ENCODE measurements at places on chromosomes 11 and 22. TPM values are rescaled to one million over a fixed set of nuclear protein-coding genes. Genes with fewer than 3 reads are reported as not detected.
A peak's percentile ranks its signal among the peaks of the same experiment; 100 is the strongest.

DNA sequence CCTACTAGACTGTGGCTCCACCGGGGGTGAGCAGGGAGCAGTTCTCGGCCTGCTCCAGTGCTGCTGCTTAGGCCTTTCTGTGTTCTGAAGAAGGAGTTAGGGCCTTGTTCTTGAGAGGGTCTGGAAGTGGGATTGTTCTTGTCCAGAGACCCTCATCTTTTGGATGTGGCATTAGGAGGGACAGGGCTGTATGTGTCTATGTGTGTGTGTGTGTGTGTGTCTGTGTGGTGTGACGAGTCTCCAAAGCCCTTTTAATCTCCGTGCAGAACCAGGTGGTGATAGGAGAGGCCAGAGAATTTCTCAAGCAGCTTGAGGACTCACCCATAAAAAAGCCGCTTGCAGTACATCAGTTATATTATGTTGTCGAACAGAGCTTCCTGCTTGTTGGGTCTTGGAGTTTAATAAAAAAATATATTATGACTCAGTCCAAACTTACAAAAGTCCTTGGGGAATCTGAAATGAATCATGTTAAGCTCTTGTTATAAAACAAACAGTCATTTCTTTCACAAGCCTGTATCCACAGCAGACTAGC is 196.5 kb downstream of the TENM4 start:
- H3K36me3 ChIP-seq, result no peaks in the 10 kb centered on the region
- no peak overlapping the region for H3K4me3 ChIP-seq
- DNase-seq, result no peak
- H3K4me1 ChIP-seq, result no peaks in the 10 kb centered on the region
- no peaks in the 10 kb centered on the region for H3K27me3 ChIP-seq

DNA sequence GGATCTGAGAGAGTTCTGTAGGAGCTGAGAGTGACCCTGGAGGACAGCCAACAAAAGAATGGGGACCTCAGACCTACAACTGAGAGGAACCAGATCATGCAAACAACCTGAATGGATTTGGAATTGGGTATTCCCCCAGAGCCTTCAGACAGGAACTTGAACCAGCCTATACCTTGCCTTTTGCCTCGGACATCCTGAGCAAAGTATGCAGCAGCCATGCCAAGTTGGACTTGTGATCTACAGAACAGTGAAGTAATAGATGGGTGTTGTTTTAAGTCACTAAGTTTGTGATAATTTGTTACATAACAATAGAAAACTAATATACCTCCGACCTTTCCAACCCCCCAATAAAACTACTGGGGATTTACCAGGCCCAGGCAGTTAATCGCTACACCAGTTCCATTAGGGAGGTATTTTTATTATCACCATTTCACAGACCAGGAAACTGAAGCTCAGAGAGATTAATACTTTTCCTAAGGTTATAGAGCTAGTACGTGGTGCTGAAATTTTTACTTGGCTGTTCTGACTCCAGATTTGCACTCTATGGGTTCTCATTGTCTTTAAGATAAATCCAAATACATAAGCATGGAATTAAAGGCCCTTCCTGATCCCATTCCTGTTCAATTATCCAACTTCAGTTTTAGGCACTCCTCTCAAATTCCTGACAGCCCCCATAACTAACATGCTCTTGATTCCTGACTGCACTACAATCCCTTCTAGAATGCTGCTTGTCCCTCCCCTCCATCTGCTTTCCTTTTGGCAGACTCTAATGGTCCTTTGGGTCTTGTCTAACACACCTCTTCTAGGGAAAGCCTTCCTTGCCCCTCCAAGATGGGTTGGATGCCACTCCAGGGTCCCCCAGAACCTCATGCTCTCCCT is 1.7 kb upstream of the RASSF10 start:
- H3K36me3 ChIP-seq, result no peaks in the 10 kb centered on the region
- no peak overlapping the region for H3K4me3 ChIP-seq
- DNase-seq, result no peak
- no peak overlapping the region for H3K27ac ChIP-seq
- no peaks in the 10 kb centered on the region for H3K27me3 ChIP-seq
- H3K4me1 ChIP-seq, result no peaks in the 10 kb centered on the region

- no peak for DNase-seq
- H3K4me3 ChIP-seq, result no peak overlapping the region
- no peaks in the 10 kb centered on the region for H3K27me3 ChIP-seq
- no peak overlapping the region for H3K27ac ChIP-seq
Measured at GRCh38 chr11:112467721-112468120, 207.1 kb upstream of the PLET1 start.

DNA sequence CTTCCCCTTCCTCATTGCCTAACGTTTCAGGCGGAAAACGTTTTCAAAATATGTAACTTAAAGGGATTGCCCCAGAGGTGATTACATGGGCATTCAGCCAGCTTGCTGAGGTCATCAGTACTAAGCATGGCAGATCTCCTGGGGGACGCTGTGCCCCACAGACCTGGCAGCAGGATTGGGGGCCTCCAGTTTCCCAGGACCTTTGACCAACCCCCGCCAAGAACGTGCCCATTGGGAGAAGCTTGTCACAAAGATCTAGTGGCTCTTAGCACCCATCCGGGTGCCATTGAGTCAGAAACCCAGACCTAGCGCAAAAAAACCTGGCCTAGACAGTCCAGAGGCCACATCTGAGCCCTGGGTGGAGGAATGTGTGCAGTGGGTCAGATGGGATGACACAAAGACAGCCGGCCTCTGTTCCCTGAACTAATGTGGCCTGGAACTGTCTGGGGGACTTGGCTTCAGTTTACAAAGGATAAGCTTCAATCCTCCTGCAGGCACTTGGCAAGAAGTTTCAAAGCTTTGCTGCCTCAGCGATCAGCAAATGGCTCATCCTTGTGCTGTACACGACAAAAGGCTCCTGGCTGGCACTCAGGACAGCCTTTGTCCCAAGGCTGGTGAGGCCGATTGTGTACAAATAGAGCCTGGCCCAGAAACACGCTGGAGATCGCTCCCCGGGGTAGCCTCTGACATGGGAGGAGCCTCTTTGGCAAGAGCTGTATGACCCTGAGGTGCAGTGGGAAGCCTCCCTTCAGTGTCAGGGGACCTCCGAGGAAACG is 9.5 kb downstream of the C1QTNF6 start:
- H3K27me3 ChIP-seq, result no peaks in the 10 kb centered on the region
- H3K27ac ChIP-seq, result no peak overlapping the region
- H3K4me1 ChIP-seq, result peaks cover 5% of the 10 kb centered on the region
- H3K4me3 ChIP-seq, result no peak overlapping the region
- H3K36me3 ChIP-seq, result no peaks in the 10 kb centered on the region

GRCh38 chr22:48744283-48744641 is 1083.4 kb downstream of the BRD1 start:
- no peak for DNase-seq
- H3K27ac ChIP-seq, result no peak overlapping the region
- no peaks in the 10 kb centered on the region for H3K27me3 ChIP-seq
- no peaks in the 10 kb centered on the region for H3K4me1 ChIP-seq

DNA sequence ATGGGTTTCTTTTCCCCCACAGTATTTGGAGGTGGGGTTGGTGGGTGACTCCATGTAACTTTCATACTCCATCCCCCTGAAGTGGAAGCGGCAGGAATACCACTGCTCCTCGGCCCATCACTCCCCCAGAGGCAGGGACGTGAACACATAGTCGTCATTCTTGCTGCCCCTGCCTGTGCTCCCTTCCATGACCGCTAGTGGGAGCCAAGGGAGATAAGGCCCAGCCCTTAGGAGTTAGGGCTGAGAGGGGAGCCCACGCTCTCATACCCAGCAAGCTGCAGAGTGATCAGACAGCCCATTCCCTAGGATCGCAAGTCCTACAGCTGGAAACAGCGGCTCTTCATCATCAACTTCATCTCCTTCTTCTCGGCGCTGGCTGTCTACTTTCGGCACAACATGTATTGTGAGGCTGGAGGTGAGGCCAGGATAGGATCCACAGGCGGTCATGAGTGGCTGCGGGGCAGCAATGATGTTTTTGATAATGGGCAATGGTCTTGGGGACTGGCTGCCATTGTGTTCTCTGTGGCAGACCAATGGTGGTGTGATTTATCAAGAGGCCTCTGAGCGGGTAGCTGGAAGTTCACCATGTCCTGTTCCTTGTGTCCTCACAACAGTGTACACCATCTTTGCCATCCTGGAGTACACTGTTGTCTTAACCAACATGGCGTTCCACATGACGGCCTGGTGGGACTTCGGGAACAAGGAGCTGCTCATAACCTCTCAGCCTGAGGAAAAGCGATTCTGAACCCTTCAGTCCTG is 15.9 kb downstream of the RHOG start:
- no peaks in the 10 kb centered on the region for H3K36me3 ChIP-seq
- H3K27me3 ChIP-seq, result no peaks in the 10 kb centered on the region
- peaks cover 32% of the 10 kb centered on the region for H3K4me1 ChIP-seq

DNA sequence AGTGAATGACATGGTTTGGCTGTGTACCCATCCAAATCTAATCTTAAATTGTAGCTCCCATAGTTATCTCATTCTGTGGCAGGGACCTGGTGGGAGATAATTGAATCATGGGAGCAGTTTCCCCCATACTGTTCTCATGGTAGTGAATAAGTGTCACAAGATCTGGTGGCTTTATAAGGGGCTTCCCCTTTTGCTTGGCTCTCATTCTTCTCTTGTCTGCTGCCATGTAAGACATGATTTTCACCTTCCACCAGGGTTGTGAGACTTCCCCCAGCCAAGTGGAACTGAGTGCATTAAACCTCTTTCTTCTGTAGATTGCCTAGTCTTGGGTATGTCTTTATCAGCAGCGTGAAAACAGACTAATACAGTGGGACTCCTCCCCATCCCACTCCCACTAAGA is 11.1 kb downstream of the OR5A2 start:
- no peak for DNase-seq
- no peak overlapping the region for H3K4me3 ChIP-seq
- H3K4me1 ChIP-seq, result no peaks in the 10 kb centered on the region

GRCh38 chr11:63839508-63840355 is 822 bp downstream of the MARK2 start:
- no peaks in the 10 kb centered on the region for H3K27me3 ChIP-seq
- H3K4me3 ChIP-seq, result peak overlapping the region; percentile 86
- DNase-seq, result peak; percentile 82
- peaks cover 37% of the 10 kb centered on the region for H3K4me1 ChIP-seq

- H3K4me1 ChIP-seq, result peaks cover 45% of the 10 kb centered on the region
- DNase-seq, result no peak
- no peaks in the 10 kb centered on the region for H3K27me3 ChIP-seq
- no peak overlapping the region for H3K27ac ChIP-seq
- peaks cover 1% of the 10 kb centered on the region for H3K36me3 ChIP-seq
Measured at GRCh38 chr11:28104425-28104824, 3.5 kb downstream of the KIF18A start.

GRCh38 chr11:117572129-117572528 is 224.9 kb downstream of the DSCAML1 start:
- no peaks in the 10 kb centered on the region for H3K36me3 ChIP-seq
- H3K27me3 ChIP-seq, result no peaks in the 10 kb centered on the region
- no peak overlapping the region for H3K27ac ChIP-seq

DNA sequence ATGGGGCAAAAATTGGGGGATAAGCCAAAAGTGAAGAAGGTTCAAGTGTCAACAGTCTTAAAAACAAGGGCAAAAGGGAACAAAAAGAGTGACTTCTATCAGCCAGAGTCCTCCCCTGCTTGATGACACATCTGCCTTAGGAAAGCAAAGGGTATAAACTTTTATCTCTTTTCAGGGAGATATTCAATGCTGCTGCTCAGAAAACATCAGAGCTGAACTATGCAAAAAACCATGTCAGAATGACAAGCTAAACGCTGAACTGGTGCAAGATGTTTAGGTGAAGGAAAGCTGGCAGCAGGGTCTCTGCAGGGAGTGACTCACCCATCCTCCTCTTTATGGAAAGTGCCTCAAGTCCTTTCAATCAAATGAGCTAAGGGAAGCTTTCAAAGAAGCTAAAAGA is 24.7 kb downstream of the ALG9 start:
- no peaks in the 10 kb centered on the region for H3K36me3 ChIP-seq
- H3K27ac ChIP-seq, result no peak overlapping the region
- no peak overlapping the region for H3K4me3 ChIP-seq
- no peak for DNase-seq

GRCh38 chr22:39242595-39243438 is 2.0 kb downstream of the PDGFB start:
- H3K27me3 ChIP-seq, result no peaks in the 10 kb centered on the region
- DNase-seq, result no peak
- H3K36me3 ChIP-seq, result no peaks in the 10 kb centered on the region
- H3K4me1 ChIP-seq, result peaks cover 11% of the 10 kb centered on the region

- no peak overlapping the region for H3K4me3 ChIP-seq
- H3K27me3 ChIP-seq, result peaks cover 6% of the 10 kb centered on the region
- DNase-seq, result no peak
- no peak overlapping the region for H3K27ac ChIP-seq
Measured at GRCh38 chr22:48449466-48450187, 1378.0 kb downstream of the BRD1 start.

GRCh38 chr11:5251746-5252145 is 2.1 kb upstream of the HBG1 start:
- H3K4me1 ChIP-seq, result no peaks in the 10 kb centered on the region
- no peak for DNase-seq
- no peak overlapping the region for H3K27ac ChIP-seq
- no peaks in the 10 kb centered on the region for H3K36me3 ChIP-seq
- no peaks in the 10 kb centered on the region for H3K27me3 ChIP-seq
- no peak overlapping the region for H3K4me3 ChIP-seq

GRCh38 chr11:134176284-134176683 is 47.5 kb downstream of the NCAPD3 start:
- H3K4me1 ChIP-seq, result no peaks in the 10 kb centered on the region
- H3K27me3 ChIP-seq, result no peaks in the 10 kb centered on the region
- no peak overlapping the region for H3K4me3 ChIP-seq
- peaks cover 7% of the 10 kb centered on the region for H3K36me3 ChIP-seq
- H3K27ac ChIP-seq, result no peak overlapping the region

DNA sequence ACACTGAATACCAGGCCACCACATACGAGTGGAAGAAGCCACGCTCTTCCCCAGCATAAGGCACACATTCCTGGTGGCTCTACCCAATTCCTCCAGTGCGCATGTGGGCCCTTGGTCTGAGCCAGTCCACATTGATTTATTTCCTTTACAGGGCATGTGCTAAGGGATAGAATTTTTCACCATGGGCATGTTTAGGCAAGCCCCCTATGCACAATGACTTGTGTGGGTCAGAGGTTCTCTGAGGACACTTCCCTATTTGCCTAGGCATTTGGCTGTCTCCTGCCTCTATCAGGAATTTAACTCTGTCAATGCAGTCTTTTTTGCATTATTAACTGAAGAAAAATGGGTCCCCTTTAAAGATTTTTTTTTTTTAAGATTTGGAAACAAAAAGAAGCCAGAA is 718.1 kb downstream of the NTM start:
- H3K36me3 ChIP-seq, result no peaks in the 10 kb centered on the region
- no peak for DNase-seq
- H3K4me3 ChIP-seq, result no peak overlapping the region
- H3K27me3 ChIP-seq, result no peaks in the 10 kb centered on the region

Gene C11orf86
- total RNA-seq, result not detected

Gene CCDC86
- 10.4 TPM for total RNA-seq

Gene B3GAT1
- total RNA-seq, result not detected

Gene INS
- not detected for total RNA-seq

Gene NRIP3
- not detected for total RNA-seq

Gene EIF4ENIF1
- total RNA-seq, result 36.1 TPM

Gene DCHS1
- 0.04 TPM for total RNA-seq

Measured in Karpas-422 (cell line).